ENCODE measurements at places on chromosomes 2 and 18. TPM values are rescaled to one million over a fixed set of nuclear protein-coding genes. Genes with fewer than 3 reads are reported as not detected.

Gene REEP1
- total RNA-seq: 0.40 TPM

Gene ACTR2
- 132 TPM for total RNA-seq

Gene ERCC3
- total RNA-seq: 25.6 TPM

Gene DPYSL5
- not detected for total RNA-seq

Gene MAPRE3
- total RNA-seq: 9.7 TPM

Gene PFN4
- 0.39 TPM for total RNA-seq
